Fibroblast of the conjunctiva (primary cell): ENCODE measurements at places on chromosomes 3 and 15.

GRCh38 chr3:155462672-155463071 is 169.2 kb upstream of the STRIT1 start:
- no peak for DNase-seq

DNA sequence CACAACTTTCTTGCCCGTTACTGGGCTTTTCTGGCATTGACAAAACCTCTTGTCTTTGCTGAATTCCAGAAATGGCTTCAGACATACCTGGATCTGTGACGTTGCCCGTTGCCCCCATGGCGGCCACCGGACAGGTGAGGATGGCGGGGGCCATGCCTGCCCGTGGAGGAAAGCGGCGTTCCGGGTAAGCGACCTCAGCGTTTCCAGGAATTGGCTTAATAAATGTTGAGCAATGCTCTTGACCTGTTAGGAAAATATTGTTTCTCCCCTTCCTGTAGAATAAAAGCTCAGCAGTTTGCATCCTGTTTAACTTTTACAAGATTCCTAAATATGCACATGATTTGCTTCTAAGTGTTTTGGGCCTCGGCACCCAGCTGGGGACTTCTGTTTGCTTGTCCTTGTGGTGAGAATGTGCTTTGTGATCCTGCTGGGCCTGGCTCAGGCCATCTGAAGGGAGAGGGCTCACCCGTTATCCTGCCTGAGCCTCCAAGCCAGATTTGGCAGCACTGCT is 46.7 kb downstream of the ARNT2 start:
- DNase-seq = no peak

DNA sequence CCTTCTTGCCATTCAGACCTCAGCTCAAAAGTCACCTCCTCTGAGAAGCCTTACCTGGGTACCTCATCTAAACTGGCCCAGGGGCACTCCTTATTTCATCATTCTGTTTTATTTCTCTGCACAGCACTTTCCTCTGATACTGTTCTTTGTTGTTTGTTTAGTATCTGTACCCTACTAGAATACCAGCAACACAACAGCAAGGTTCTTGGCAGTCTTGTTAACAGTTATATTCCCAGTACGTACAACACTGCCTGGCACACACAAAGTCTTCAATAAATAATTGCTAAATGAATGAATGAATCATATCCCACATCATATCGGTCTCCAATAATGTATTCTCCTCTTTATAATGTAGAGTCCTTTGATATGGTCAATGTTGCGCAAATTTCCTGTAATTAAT is 188.1 kb downstream of the FOXP1 start:
- no peak for DNase-seq

DNA sequence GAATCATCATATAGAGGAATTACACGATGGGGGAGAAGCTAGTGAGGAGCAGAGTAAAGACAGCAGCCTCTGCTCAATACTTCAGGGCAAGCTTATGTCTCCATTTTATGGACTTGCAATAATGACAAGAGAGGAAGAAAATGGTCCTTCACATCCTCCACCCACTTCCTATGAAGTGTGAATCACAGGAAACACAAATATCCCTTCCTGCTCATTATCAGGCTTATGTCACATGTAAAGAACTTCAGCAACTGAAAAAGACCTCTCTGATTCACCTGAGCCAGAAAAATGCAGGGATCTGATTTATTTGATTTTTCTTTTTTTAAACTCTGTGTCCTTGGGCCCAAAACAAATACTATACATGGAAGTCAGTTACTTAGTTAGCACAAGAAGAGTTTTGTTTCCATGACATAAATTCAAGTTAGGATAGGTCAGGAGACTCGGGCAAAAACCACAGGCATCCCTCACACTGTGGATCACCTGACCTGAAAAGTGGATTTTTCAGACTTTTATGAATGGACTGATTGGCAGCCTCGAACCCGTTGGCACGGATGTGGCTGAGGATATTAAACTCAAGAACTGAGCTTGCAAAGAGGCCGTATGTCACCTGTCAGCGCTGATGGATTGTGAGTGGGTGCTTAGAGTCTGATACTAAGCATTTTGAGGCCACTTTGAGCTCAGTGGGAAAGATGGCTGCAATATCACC is 620.8 kb upstream of the MDFIC2 start:
- DNase-seq = no peak

DNA sequence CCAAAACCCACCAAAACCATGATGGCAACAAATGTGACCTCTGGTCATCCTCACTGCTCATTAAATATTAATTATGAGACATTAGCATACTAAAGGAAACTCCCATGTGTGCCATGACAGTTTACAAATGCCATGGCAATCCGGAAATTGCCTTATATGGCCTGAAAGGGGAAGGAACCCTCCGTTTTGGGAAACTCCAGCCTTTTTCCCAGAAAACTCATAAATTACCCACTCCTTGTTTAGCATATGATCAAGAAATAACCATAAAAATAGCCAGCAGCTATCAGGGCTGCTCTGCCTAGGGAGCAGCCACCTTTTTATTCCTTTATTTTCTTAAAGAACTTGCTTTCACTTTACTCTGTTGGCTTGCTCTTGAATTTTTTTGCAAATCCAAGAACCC is 992.7 kb downstream of the NTRK3 start:
- DNase-seq = no peak

- DNase-seq = no peak
These were observed 8.6 kb downstream of the TLE3 start for GRCh38 chr15:70088887-70089691.

- DNase-seq = no peak
These were observed 866 bp downstream of the SLC49A4 start for GRCh38 chr3:122795674-122796195.

DNA sequence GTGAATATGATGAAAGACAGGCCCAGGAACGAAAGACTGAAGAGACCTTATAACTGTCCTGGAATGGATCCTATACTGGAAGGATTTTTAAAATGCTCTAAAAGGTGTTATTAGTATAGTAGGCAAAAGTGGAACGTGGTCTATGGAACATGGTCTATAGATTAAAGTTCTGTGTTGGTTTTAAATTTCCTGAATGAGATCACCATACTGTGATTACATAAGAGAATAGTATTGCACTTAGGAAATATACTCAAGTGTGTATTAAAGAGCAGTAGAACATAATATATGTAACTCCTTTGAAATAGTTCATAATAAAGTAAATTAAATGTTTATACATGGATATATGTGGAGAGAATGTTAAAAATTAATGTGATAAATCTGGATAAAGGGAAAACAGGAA is 68.2 kb downstream of the SPRED1 start:
- no peak for DNase-seq

DNA sequence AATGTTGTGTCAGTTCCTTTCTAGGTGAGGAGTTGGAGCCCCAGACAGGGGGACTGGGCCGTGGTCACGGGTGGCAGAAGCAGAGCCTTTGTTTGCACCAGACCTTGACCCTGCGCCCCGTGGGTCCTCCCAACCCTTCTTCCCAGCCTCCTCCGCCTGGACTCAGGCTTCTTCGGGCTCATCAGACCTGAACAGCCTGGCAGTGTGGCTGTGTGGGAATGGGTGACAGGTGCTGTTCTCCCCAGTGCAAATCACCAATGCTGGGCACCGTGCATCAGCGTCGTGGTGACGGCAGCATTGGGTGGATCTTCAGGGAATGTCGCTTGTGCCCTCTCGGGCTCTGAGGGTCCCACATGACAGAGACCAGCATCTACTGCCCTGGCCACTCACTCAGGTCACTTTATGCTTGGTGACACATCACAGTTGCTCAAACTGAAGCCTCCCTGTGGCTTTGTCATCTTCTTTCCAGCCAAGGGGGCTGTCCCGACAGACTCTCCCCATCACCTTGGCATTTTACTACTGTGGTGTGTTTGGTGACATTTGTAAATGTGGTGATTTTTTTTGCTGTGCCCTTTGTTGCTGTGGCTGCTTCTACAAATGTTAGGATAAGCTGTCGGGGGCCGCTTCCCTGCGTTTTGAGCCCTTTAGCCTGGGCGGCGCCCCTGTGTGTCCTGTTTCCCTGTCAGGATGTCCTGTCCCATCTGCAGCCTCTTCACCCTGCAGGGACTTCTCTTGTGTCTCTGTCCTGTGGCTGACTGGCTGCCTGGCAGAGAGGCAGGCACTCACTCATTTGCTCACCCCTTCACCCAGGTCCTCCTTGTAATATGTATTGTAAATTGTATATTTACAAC is 14.5 kb downstream of the APBA2 start:
- no peak for DNase-seq

- DNase-seq = no peak
These were observed 128.2 kb upstream of the MEF2A start for GRCh38 chr15:99437315-99438223.

DNA sequence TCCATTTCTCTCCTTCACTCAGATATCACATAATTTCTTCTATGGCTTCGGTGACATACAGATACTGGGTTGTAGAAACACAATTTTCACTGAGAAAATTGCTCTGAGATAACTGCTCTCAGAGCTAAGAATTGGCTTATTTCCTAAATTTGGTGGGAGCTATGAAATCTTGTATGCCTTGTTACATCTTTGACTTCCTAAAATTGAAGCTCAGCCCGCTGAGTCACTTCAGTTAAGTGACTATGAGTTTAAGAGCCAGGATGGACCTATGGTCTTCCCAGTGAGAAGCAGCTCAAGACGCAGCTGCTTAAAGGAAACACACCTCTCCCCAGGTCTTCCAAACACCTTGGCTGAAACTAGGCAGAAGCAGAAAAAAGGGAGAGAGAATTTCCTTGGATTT is 56.4 kb downstream of the EFHB start:
- no peak for DNase-seq

GRCh38 chr3:40779039-40779438 is 254.3 kb downstream of the ZNF621 start:
- DNase-seq = no peak

DNA sequence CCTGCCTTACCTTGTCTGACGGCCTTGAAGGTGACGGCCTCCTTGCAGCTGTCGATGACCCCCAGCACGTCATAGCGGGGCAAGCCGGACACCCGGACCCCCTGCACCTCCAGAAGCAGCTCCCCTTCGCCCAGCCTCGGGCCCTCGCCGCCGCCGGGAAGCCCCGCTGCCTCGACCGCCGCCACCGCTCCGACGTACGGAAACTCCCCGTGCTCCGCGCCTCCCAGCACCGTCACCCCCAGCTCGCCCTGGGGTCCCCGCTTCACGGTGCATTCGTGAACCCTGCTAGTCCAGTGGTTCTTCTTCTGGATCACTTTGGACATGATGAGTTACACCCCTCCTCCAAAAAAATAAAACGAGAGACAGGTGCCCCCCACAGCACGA is 740 bp downstream of the MAGI1 start:
- DNase-seq = no peak

- DNase-seq = no peak
These were observed 8.4 kb downstream of the UPK1B start for GRCh38 chr3:119181765-119182164.

DNA sequence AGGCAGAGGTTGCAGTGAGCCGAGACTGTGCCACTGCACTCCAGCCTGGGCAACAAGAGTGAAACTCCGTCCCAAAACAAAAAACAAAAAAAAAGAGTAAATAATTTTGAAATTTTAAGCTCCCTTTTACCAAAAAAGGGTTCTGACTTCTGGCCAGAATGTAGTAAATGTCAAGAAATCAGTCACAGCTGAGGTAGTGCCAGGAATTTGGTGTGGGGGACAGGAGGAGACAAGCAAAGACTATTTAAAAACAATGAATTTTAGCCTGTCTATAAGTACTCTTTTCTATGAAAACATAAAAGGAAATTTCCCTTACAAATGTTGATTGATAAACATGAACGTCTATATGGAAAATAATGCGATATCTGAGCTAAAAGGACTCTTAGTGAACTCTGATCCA is 363.7 kb downstream of the FHIT start:
- DNase-seq = no peak

- no peak for DNase-seq
These were observed 90.1 kb downstream of the AAGAB start for GRCh38 chr15:67164401-67164791.

GRCh38 chr3:48747706-48748105 is 30.7 kb upstream of the IP6K2 start:
- DNase-seq = no peak

GRCh38 chr3:61928039-61928438 is 366.7 kb downstream of the PTPRG start:
- DNase-seq = no peak

GRCh38 chr3:170010498-170010897 is 27.3 kb upstream of the GPR160 start:
- no peak for DNase-seq
